ENCODE measurements at places on chromosomes 16 and 17.

GRCh38 chr16:54236773-54237172 is 49.8 kb downstream of the IRX3 start:
- no peak for DNase-seq

DNA sequence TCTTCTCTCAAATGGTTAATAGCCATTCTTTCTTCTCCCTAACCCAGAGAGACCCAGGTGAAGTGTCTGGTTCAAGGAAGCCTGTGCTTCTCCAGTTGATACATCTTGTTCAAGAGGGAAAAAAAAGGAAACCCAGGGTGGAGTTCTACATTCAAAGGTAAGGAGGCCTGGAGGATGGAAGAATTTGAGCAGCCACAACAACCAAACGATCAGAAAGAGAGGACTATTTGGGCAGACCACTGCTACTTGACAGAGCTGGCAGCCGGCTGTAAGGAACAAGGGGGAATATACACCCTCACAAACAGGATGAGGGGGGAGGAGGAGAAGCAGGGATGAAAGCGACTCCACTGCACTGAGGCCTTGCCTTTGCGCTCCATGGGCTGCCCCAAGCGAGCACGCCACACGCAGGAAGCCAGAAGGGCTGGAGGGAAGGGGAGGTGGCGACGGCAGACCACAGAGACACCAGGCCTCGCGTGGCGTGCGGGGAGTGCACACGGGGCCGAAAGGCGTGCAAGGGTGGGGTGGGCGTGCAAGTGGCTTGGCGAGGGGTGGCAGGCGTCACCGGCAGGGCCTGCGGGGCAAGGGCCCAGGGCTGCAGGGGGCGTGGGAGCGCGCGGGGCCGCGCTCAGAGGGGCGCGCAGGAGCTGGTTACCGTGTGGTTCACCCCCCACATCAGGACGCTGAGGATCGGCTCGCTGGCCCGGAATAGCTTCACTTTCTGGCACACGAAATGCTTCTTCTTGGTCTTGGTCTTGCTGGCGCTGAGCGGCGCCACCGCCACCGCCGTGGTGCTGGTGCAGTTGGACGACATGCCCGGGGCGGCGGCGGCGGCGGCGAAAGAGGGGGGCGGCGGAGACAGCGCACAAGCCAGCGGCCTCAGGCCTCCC is 499 bp downstream of the PIP4K2B start:
- peak; percentile 58 for DNase-seq

GRCh38 chr16:52603015-52603414 is 56.1 kb upstream of the TOX3 start:
- DNase-seq = no peak

- DNase-seq = peak; percentile 28
Observed at GRCh38 chr17:50130559-50131305, 772 bp upstream of the SAMD14 start.

GRCh38 chr17:7929158-7930023 is at the start of gene KCNAB3:
Gene KCNAB3, minus strand, starts transcription at chr17:7929856. Its CDS starts 421 bp downstream, at chr17:7929435.
- peak; percentile 43 for DNase-seq

DNA sequence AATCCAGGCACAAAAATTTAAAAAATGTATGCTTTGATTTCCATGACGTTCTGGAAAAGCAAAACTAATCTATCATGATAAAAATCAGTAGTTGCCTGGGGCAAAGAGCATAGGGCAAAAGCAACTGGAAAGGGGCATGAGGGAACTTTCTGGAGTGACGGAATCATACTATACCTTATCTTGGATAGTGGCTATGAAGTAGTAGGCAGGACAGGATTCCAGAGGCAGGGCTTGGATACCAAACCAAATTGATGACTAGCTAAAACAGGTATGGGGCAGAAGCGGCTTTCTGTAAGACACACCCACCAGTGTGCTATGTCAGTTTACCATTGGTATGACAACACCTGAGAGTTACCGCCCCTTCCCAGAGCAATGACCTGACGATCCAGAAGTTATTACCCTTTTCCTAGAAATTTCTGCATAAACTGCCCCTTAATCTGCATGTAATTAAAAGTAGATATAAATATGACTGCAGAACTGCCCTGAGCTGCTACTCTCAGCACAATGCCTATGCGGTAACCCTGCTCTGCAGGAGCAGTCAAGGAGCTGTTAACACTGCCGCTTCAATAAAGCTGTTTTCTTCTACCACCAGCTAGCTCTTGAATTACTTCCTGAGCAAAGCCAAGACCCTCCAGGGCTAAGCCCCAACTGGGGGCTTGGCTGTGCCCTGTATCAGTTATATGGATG is 56.7 kb downstream of the CFDP1 start:
- no peak for DNase-seq

GRCh38 chr16:4214215-4214621 is 27.7 kb downstream of the SRL start:
- DNase-seq = no peak

- DNase-seq = peak; percentile 98
Observed at GRCh38 chr17:64506201-64506575, at the start of gene DDX5. Gene DDX5, minus strand, starts transcription at chr17:64506289. Its CDS starts 170 bp downstream, at chr17:64506119.

GRCh38 chr17:77740481-77740880 is 218.0 kb upstream of the TNRC6C start:
- DNase-seq = no peak

DNA sequence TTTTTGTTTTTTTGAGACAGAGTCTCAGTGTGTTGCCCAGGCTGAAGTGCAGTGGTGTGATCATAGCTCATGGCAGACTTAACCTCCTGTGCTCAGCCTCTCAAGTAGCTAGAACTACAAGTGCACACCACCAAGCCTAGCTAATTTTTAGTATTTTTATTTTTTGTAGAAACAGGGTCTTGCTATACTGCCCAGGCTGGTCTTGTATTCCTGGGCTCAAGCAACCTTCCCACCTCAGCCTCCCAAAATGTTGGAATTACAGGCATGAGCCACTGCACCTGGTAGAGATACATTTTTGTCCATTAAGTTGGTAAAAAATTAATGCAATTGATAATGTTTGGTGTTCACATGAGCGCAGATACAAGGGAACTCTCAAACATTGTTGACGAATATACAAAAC is 22.2 kb upstream of the SRCIN1 start:
- DNase-seq = no peak

All from stimulated activated naive CD8-positive, alpha-beta T cell treated with anti-CD3 and anti-CD28 coated beads, Interleukin-15, Interleukin-2, amounts not matched to agents 100 U/mL and 50 U/mL, for 24 hours (primary cell).